ENCODE measurements at places on chromosomes 5 and 9.
A peak's percentile ranks its signal among the peaks of the same experiment; 100 is the strongest.

DNA sequence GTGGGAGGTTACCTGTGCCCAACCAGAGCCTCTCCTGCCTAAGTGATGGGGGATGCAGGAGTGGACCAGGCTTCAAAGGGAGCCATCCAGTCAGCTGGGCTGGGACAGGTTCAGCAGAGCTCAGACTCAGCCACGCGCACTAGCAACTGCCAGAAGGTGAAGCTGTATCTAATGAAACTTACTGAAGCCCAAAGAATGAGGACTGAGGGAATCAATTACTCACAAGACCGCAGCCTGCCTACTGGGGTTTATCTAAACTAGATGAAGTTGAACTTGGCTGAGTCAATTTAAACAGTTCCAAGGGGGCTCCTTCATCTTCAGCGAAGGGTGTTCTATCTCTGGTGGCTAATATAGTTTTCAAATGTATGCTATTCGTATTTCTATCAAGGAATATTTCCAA is 11.4 kb downstream of the HAND1 start:
- no peak for DNase-seq

DNA sequence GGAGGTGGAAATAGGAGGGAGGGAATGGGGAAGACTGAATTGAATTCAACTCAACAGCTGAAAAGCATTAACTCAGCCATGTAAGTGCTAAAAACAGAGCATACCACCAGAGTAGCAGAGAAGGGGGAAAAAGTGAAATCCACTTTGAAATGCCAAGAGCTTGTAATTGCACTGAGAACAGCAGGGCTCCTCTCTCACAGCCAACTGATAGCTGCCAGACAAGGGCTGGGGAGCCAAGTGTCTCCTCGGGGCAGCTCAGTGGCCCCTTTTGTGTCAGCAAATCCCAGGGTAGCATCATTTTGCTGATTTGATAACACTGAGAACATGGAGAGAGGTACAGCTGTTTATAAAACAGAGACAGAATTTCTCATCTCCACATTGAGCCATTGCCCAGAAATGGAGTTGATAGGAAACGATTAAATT is 182.5 kb downstream of the FRMD3 start:
- DNase-seq = no peak

GRCh38 chr9:114080195-114080772 is 2.2 kb upstream of the AMBP start:
- no peak for DNase-seq

DNA sequence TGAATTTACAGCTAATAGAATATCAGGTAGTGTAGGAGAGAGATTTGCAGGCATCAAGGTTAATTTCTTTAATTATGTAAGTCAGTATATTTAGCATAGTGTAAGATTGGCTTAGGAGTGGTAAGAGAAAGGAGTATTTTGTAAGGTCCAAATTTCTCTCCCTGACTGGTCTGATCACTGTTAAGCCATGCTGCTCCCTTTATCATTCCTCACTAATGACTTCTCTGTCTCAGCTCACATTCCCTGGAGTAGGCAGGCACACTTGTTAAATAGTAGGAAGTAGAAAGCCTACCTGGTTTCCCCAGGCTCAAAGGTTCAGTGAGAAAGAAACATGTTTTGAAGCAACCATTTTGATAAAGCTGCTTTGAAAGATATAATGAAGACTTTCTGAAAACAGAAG is 90.7 kb downstream of the SMIM15 start:
- DNase-seq = peak; percentile 15

DNA sequence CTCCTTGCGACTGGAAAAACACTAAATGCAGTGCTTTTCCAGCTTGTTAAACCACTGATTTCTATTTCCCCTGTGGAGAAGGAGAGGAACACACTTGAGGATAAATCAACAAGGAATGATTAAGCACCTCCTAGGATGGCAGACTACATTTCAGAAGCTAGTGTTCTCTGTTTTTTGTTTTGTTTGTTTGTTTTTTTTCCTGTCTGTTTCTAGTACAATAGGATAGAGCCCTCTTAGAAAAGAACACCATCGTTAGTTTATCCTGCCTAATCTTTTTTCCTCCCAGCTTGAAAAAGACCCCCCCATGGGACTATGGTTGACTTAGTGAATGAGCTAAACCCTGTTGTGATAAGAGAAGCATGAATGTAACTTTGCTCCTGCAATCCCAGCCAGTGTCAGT is 3.9 kb upstream of the TAL2 start:
- no peak for DNase-seq

DNA sequence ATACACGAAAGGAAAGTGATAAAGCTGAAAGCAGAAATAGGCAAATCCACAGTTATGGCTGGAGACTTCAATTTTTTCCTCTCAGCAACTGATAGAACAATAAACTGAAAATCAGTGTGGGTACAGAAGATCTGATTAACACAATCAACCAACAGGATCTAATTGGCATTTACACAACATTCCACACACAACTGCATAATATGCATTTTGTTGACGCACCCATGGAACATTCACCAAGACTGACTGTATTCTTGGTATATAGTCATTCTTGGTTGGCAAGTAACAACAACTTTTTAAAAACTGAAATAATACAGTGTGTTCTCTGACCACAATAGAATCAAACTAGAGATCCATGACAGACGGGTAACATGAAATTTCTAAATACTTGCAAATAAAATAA is 218.7 kb upstream of the S1PR3 start:
- no peak for DNase-seq

- no peak for DNase-seq
These were observed 7.6 kb upstream of the IRF1 start for GRCh38 chr5:132498152-132498551.

DNA sequence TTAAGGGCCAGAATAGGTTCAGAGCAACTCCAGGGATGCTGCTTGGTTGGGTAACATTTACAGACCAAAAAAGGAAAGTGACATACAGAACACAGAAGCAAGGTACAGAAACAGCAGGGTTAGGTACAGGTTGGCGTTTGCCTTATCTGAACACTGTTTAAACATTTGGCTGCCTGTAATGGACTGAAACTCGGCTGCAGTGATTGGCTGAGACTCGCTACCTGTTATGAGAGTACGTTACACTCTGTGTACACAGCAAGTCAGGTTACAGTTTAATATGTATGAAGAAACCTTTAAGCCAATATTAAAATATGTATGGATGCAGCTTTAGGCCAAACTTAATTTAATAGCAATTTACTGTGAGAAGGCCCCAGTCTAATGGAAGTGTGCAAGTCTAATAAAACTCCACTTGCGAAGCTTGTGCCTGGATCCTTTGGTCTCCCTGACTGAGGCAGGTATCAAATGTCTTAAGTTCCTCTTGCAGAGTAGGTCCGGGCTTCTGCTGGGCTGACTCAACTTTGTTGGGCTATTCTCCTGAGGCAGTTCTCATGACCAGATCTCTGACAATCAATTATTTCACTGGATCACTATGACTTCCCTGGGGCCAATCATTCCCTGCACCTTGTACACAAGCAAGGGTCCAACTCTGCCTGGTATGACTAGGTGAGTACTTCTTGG is 204.9 kb downstream of the ZNF462 start:
- DNase-seq = no peak

DNA sequence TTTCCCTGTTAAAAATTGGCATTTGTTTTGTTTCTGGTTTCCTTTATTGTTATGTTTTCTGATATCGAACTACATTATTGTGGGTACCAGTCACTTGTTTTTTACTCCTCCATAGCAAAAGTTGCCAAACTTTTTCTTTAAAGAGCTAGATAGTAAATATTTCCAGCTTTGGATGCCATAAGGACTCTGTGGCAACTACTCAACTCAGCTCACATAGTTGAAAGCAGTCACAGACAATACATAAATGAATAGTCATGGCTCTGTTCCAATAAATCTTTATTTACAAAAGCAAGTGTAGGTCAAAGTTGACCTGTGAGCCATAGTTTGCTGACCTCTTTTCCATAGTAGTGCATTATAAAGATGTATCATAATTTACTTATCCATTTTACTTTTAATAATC is 305.0 kb downstream of the RASEF start:
- no peak for DNase-seq

GRCh38 chr9:7186175-7186574 is 428.4 kb downstream of the KDM4C start:
- peak; percentile 17 for DNase-seq

DNA sequence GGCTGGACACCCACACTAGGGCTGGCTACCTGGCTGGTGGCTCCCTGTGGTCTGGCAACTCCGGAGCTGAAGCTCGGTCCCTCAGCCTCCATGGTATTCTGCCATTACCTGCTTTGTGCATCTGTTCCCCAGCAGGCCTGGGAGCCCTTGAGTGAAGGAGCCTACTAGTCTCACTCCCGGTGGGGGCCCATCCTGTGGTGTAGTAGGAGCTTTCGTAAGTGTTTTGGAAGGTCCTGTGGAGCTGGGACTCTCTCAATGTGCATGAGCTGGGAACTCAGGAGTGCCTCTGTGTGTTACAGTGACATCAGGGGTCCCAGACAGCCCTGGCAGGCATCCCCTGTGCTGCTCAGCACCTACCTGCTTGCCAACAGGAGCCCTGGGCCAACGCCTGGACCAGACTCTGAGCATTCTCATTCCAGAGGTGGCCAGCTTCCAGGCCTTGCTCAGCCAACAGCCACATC is 267.1 kb downstream of the GADD45G start:
- no peak for DNase-seq

GRCh38 chr5:128667152-128667551 is 129.1 kb upstream of the FBN2 start:
- no peak for DNase-seq

GRCh38 chr9:18761742-18762300 is 271.2 kb downstream of the SAXO1 start:
- DNase-seq = no peak

- DNase-seq = peak; percentile 79
These were observed at the start of gene SIT1 for GRCh38 chr9:35650341-35651158. Gene SIT1, minus strand, starts transcription at chr9:35650931. Its CDS starts 78 bp downstream, at chr9:35650853.

- no peak for DNase-seq
These were observed 74.9 kb upstream of the CACNA1B start for GRCh38 chr9:137802521-137803243.

All from H7 (cell line).